ENCODE measurements at places on chromosomes 16 and 17.

DNA sequence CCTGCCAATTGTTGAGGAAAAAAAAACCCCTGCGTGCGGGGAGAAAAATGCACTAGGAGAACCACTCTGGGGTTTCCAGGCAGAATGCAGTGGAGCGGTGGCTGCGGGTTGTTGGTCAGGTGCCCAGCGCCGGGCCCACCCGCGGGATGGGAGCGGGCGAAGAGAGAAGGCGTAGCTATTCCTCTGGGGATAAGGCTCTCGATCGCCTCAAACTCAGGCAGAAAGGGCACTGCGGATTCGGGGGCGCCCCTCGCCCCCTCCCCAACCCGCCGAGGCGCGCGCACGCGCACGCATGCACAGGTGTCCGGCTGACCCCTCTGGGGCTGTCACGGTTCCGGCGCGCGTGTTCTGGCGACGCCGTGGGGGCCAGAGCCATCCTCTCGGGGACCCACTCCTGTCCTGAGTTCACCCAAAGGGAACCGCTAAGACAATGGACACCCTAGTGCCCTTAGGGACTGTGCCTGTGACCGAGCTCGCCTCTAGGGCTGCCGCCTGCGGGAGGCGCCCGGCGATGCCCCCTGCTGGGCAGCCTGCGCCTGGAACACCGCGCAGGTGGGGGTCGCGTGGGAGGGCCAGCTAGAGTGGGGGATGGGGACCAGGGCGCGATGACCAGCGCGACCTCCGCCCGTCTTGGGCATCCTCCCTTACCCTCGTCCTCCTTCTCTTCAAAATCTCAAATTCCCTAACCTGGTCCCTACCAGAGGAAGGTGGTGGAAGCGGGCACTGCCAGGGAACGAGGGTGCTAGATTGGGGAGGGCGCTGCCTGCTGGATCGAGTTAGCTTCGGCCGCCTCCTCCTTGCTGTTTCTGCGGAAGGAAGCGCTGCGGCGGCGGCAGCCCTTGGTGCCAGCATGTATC is 14.4 kb upstream of the CBX8 start:
- DNase-seq = peak; percentile 32

- DNase-seq = no peak
Measured at GRCh38 chr17:13310858-13311257, 290.9 kb downstream of the HS3ST3A1 start.

DNA sequence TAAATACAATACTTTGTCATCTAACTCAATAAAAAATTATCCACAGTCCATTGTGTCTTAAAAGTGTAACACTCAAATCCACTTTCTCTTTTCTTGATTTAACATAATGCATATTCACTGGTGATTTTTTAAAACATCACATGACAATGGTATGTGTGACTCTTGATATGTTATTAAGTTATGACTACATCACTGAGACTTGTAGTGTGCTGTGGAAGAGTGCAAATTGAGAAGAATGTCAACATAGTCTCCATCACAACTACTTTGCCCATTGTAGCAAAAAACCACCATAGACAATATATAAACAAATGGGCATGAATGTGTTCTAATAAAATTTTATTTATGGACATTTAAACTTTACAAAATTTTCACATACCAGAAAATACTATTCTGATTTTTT is 380.7 kb upstream of the PMFBP1 start:
- peak; percentile 6 for DNase-seq

- peak; percentile 91 for DNase-seq
Measured at GRCh38 chr17:70313086-70313852, 143.9 kb downstream of the KCNJ2 start.

GRCh38 chr16:51450909-51451308 is 299.8 kb upstream of the SALL1 start:
- DNase-seq = no peak

- DNase-seq = peak; percentile 58
Measured at GRCh38 chr17:9230346-9230745, 209.0 kb downstream of the NTN1 start.

DNA sequence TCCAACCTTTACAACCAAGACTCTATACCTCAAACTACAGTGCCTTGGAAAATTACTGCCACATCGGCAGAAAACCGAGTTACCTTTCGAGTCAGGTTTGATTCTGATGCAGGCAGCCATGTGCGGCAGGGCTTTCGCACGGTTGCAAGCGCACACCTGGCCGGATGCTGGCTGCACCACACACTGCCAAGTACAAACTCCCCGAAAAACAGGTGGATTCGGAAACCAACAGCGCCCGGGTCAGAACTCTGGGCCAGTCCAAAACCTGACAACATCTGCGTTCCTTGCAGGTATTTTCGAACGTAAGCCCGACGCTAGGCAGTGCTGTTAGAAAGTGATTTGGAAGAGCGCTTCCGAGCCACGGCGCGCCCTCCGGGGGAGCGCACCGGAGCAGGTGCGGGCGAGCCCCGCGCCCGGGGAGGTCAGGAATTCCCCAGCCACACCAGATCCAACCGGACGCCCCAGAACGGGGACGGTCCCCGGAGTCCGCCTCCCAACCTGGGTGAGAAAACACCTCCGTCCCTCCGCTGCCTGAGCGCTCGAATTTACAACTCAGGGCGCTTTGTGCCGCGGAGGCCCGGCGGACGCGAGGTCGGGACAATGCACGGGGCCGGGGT is 1.2 kb downstream of the USP7 start:
- peak; percentile 6 for DNase-seq

GRCh38 chr17:70859829-70860228 is 690.5 kb downstream of the KCNJ2 start:
- no peak for DNase-seq

- DNase-seq = no peak
Measured at GRCh38 chr17:79463421-79464317, 147.2 kb downstream of the RBFOX3 start.

DNA sequence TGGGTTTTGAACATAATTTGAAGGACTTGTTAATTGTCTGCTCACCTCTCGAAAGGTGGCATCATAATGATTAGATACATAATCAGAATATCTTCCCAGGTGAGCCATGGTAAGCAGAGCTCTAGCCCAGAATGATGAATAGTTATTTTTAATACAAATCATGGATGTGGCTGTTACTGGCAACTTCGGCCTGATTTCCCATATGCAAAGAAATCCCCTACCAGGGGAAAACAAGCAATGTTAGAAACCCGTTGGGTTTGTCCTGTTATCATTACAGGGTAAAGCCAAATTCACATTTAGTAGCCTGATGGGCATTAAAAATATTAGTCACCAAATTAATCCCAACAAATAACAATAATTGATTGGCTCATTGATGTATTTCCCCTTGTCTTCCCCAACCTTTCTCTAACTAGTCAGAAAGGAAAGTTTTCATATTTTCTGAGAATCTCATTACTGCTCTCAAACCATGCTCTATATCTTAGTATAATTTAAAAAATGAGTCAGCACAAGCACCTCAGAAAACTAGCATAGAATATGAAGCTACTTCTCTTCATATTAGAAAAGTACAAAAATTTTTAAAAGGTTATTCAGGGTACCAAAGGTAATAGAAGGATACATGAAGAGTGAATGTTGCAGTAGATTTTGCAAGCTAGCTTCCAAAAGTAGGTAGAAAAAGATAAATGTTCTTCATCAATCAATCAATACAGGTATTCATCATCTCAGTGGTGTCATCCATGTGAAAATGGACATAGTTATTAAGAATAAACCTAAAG is 5.0 kb downstream of the STAT5B start:
- DNase-seq = no peak

DNA sequence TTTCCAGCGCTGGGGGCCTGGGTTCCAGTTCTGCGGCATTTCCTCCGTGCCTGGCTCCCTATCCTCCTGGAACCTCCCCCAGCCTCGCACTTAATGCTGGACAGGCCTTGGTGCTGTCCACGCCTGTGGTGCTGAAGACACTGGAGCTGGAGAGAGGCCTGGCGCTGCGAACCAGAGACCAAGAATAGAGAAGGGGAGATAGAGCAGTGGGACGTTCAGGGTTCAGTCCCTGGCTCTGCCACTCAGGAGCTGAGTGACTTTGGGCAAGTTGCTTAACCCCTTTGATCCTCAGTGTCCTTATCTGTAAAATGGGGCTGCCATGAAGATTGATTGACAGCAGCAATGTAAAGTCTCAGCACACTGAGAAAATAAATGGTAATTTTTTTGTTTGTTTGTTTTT is 11.9 kb downstream of the SBK1 start:
- no peak for DNase-seq

DNA sequence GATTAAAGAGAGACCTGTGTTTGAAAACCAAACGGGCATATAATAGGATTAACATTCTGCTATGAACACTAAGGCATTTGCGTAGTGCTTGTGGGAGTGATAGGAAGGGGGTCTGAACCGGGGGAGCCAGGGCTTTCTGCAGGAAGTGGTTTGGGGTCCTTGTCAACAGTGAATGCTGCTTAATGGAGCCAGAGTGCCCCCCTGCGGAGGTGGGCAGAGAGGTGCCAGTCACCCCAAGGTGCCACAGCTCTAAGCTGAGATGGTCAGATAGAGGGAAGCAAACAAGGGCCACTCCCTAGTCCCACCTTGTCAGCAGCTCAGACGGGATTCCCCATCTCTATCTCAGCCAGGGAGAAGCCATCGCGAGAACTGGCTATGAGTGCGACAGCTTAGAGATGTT is 17.7 kb downstream of the NAA60 start:
- no peak for DNase-seq

DNA sequence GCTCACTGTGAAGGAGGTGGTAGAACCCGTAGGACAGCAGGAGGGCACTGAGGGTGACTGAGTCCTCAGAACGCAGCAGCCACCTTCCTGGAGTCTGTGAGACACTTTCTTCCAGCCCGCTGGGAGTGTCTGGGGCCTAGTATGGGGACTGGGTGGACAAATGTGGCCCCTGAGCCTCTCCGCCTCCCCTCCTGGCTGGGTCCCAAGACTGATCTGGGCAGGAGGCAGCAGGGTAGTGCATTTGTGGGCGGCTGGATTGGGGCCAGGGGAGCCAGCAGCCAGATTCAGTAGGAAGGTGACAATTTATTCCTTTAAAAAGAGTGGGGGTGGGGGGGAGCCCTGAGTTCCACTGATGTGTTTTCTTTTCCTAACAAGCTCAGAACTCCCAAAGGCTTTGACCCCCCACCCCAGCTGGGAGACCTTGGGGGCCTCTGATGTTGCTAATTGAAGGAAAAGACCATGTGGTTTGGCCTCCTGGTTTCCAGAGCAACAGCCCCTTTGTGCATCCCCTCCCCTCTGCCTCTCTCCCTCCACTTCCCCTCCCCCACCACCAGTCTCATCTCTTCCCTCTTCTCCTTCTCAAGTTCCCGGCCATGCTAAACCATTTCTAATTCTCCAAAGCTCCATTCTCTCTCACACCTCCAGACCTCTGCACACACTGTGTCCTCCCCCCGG is 4.4 kb downstream of the CLEC19A start:
- no peak for DNase-seq

- no peak for DNase-seq
Measured at GRCh38 chr17:66932311-66932710, 32.2 kb upstream of the CACNG4 start.

DNA sequence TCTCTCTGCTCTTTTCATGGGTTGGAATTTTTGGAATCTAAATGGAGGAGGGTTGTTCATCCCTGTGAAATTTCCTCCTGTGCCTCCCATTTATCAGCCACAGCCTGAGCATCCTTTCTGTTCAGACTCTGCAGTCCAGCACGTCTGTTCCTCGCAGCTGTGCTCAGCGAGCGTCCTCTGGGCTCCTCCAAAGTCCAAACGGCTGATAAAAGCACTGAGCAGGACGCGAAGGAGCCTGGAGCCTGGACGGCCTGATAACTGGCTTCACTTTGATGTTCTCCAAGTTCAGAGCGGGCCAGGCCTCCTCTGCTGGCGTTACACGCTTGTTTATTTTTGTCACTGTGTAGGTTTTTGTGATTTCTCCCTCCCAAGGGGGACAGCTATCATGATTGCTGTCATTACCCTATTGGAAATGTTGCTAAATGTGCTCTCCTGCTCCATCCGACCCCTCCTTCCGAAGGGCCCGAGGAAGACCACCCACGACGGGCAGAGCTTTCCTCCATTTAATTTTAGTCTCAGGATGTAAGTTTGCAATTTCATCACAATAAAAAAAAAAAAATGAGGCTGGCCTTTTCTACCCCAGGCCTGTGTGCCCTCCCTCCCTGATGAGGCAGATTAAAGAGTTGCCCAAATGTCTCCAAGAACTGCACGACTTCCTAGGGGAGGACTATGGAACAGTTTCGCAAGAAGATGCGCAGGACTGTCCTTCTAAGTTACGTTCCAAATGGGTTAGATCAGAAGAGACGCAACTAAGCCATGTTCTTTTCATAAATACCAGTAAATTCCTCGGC is 290.5 kb upstream of the FOXF1 start:
- DNase-seq = peak; percentile 61

DNA sequence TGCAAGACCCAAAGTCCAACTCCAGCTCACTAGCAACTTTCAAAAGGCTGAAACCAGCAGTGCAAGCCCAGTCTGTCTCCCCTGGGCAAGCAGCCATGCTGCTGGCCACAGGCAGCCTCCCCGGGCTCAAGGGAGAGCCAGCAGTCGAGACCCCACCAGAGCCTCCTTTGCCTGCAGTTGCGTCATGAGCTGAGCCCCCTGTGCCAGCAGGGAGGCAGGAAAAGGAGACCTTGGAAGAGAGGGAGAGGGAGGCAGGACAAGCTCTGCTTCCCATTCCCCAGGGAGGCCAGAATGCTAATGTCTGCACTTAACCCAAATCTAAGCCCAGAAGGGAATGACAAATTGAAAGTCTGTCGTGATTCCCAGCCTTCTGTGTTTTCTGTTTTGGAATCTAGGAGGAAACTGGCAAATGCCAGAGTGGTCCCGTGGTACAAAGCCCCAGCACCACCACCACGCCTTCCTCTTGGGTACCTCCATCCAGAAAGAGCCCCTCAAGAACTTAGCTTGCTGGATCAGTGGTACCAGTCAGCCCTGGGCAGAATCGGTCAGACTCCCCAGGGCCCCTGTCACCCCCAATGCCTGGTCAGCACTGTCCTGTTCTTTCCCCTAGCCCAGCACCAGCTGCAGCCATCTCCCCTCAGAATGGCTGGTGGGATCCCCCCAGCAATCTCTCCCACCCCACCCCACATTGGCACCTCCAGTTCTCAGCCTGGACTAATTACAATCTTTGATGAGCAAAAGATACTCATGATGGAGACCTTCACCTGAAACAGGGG is 99.3 kb upstream of the TNRC6C start:
- DNase-seq = no peak

GRCh38 chr16:89565506-89566372 is 5.3 kb downstream of the RPL13 start:
- DNase-seq = peak; percentile 30

DNA sequence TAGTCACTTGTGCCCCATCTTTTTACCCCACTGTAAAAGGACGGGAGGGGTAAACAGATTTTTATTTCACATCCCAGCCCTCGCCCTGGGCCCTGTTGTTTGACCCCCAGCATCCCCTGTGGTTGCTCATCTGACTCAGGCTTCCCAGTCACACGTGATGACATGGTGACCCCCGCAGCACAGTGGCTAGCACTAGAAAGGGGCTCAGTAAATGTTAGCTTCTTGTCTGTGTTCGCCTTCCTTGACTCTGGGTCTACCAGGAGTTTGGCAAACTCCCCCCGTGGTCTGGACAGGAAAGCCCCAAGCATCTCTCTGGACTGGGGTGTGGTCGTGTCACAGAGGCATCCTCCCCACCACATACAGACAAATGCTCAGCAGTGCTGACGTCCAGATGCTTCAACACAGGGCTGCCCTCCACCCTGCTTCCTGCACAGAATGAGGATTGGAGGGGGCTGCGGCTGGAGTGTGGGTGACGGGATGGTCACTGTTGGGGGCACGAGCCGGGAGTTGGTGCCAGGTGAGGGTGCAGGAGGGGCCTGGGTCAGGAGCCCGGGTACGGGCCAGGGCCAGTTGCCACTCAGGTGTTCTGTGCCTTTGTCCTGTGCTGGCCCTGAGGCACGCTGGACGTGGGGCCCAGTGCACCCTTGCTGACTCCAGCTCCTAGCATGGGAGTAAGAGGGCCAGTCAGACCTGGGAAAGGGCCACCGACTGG is 69.1 kb downstream of the METRNL start:
- DNase-seq = no peak
